ENCODE measurements at places on chromosomes 6 and 20. TPM values are rescaled to one million over a fixed set of nuclear protein-coding genes. Genes with fewer than 3 reads are reported as not detected.

- DNase-seq = no peak
- no peak overlapping the region for H3K27ac ChIP-seq
- H3K4me1 ChIP-seq = no peaks in the 10 kb centered on the region
- H3K36me3 ChIP-seq = peaks cover 22% of the 10 kb centered on the region
These were observed 39.7 kb upstream of the PPP1R3G start for GRCh38 chr6:5045416-5045815.

GRCh38 chr20:63064310-63064709, 57.5 kb upstream of the BHLHE23 start:
- no peaks in the 10 kb centered on the region for H3K4me1 ChIP-seq
- H3K27ac ChIP-seq = no peak overlapping the region
- H3K36me3 ChIP-seq = no peaks in the 10 kb centered on the region
- H3K4me3 ChIP-seq = no peak overlapping the region
- no peak for DNase-seq

KATNA1 gene
- total RNA-seq = 21.9 TPM

GRCh38 chr6:167089243-167090142, 33.4 kb upstream of the CCR6 start:
- DNase-seq = no peak
- no peak overlapping the region for H3K27ac ChIP-seq
- H3K36me3 ChIP-seq = peaks cover 2% of the 10 kb centered on the region
- no peak overlapping the region for H3K4me3 ChIP-seq
- no peaks in the 10 kb centered on the region for H3K27me3 ChIP-seq

C20orf144 gene
- 0.10 TPM for total RNA-seq

RNASET2 gene
- total RNA-seq = 35.8 TPM

- peak overlapping the region; percentile 95 for H3K4me3 ChIP-seq
- no peaks in the 10 kb centered on the region for H3K27me3 ChIP-seq
- H3K4me1 ChIP-seq = peaks cover 57% of the 10 kb centered on the region
- H3K27ac ChIP-seq = peak overlapping the region; percentile 93
- peaks cover 23% of the 10 kb centered on the region for H3K36me3 ChIP-seq
These were observed 2.1 kb downstream of the UBE2J1 start for GRCh38 chr6:89350281-89350966.

DNA sequence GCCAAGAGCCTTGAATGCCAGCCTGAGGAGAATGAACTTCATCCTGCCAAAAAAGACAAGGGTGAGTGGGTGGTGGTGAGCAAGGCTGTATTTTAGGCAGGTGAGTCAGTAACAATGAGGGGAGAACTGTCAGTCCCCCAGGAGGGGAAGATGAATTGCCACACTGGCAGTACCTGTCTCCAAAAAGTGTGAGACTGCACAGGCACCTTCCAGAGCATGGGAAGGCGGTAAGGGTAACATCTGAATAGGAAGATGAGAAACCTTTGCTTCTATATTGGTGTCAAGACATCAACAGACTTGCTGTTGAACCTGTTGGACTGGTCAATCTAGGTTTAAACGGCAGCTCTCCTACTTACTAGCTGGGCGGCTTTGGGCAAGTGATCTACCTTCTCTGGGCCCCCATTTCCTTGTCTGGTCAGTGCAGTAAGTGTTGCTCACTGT, 30.9 kb downstream of the STK35 start:
- no peak overlapping the region for H3K4me3 ChIP-seq
- peaks cover 33% of the 10 kb centered on the region for H3K4me1 ChIP-seq
- no peaks in the 10 kb centered on the region for H3K27me3 ChIP-seq

- DNase-seq = no peak
- no peak overlapping the region for H3K4me3 ChIP-seq
- peaks cover 23% of the 10 kb centered on the region for H3K36me3 ChIP-seq
- no peaks in the 10 kb centered on the region for H3K27me3 ChIP-seq
- H3K27ac ChIP-seq = no peak overlapping the region
These were observed 22.9 kb downstream of the STX7 start for GRCh38 chr6:132490024-132490423.

- DNase-seq = no peak
- no peaks in the 10 kb centered on the region for H3K36me3 ChIP-seq
- no peak overlapping the region for H3K27ac ChIP-seq
- peaks cover 12% of the 10 kb centered on the region for H3K27me3 ChIP-seq
- H3K4me1 ChIP-seq = peaks cover 5% of the 10 kb centered on the region
These were observed 54.4 kb downstream of the BMP7 start for GRCh38 chr20:57211908-57212533.

Measured in activated naive CD8-positive, alpha-beta T cell treated with anti-CD3 and anti-CD28 coated beads for 36 hours (primary cell).